ENCODE measurements at places on chromosomes 6 and 20. TPM values are rescaled to one million over a fixed set of nuclear protein-coding genes. Genes with fewer than 3 reads are reported as not detected.
A peak's percentile ranks its signal among the peaks of the same experiment; 100 is the strongest.

The TFAP2B gene
- not detected for total RNA-seq

The GPX5 gene
- not detected for total RNA-seq

The MCM8 gene
- total RNA-seq: 13.6 TPM

The CHMP4B gene
- 87.3 TPM for total RNA-seq

The LMBRD1 gene
- 21.6 TPM for total RNA-seq

The SERAC1 gene
- 5.5 TPM for total RNA-seq

The SLC32A1 gene
- not detected for total RNA-seq

The TBXT gene
- not detected for total RNA-seq

The TXLNB gene
- not detected for total RNA-seq

The FAM184A gene
- not detected for total RNA-seq

The TBX18 gene
- total RNA-seq: 20.3 TPM

The TSHZ2 gene
- total RNA-seq: not detected

DNA sequence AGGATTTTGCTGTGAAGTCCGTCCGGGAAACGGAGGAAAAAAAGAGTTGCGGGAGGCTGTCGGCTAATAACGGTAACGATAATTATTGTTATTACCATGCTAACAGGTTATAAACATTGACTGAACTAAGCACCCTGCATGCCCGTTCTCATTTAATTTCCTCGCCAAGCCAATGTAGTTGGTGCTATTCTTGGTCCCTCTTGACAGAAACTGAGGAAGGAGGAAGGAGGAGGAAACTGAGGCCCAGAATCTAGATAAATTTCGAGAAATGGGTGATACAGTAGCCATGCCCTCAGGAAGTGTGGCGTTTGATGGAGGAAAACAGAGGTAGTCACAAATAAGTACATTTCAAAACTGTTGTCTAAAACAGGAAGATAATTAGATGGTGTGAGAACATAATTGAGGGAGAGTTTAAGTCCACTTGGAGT, 474 bp downstream of the TPX2 start:
- H3K4me1 ChIP-seq: peaks cover 6% of the 10 kb centered on the region
- no peaks in the 10 kb centered on the region for H3K36me3 ChIP-seq
- DNase-seq: no peak
- no peak overlapping the region for H3K27ac ChIP-seq

DNA sequence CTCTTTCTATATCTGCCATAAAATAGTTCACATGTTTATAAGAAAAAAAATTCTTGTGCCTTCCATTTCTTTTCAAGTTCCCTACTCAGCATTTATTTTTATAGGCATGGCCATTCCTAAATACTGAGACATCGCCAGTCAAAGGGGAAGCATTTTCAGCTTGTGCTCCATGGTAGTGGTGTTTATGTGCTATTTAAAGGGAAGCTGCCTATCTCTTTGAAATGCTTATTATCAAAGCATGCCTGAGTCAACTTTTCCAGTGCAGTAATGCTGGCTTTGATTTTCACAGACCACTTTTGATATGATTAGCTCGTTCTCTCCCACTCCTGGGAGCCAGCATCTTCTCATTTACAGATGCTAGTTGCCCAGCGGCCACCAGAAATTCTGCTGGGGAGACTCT, 124.1 kb upstream of the RIN2 start:
- H3K27ac ChIP-seq: no peak overlapping the region
- peaks cover 6% of the 10 kb centered on the region for H3K27me3 ChIP-seq
- H3K4me3 ChIP-seq: no peak overlapping the region
- peak; percentile 65 for DNase-seq
- peaks cover 11% of the 10 kb centered on the region for H3K4me1 ChIP-seq

GRCh38 chr6:111200350-111201243, 113.3 kb downstream of the SLC16A10 start:
- H3K4me1 ChIP-seq: no peaks in the 10 kb centered on the region
- no peaks in the 10 kb centered on the region for H3K36me3 ChIP-seq
- no peak overlapping the region for H3K4me3 ChIP-seq
- DNase-seq: no peak
- H3K27me3 ChIP-seq: no peaks in the 10 kb centered on the region

DNA sequence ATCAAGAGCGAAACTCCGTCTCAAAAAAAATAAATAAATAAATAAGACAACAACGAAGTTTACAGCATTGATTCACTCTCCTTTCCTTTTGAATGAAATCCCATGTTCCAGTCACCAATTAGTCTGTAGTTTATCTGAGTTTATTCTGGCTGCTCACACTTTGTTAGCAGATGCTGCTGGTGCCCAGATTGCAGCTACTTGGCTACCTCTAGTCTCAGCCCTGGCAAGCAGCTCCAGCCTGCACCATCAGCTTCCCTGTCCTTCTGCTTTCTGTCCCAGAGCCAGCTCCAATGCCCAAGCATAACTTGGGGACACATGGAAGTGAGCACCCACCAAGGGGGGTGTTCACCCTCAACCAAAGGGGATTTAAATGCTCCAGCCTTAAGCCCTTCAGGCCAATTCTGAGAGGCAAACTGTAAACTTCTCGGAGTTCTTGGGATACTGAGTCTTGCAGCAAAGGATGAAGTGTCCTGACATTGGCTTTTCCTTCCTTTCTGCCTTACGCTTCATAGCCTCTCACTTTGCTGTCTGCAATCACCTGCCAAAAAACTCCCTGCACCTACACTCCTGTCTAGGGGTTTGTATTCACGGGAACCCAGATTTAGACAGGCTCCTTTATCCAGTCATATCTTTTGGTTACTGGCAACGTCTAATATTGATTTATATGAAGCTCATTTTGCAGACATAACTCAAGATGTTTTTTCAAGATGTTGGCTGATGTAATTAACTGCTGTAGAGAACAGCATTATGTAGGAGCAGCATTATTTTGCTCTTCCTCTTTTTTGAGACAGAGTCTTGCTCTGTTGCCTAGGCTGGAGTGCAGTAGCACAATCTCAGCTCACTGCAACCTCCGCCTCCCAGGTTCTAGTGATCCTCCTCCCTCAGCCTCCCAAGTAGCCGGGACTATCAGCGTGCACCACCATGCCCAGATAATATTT, 9.8 kb upstream of the TASP1 start:
- no peak overlapping the region for H3K4me3 ChIP-seq
- H3K4me1 ChIP-seq: peaks cover 8% of the 10 kb centered on the region
- no peaks in the 10 kb centered on the region for H3K36me3 ChIP-seq
- peaks cover 28% of the 10 kb centered on the region for H3K27me3 ChIP-seq

GRCh38 chr6:107491138-107491609, 1.3 kb downstream of the SOBP start:
- DNase-seq: no peak
- no peak overlapping the region for H3K27ac ChIP-seq
- peaks cover 14% of the 10 kb centered on the region for H3K4me1 ChIP-seq
- no peaks in the 10 kb centered on the region for H3K36me3 ChIP-seq
- peaks cover 36% of the 10 kb centered on the region for H3K27me3 ChIP-seq

DNA sequence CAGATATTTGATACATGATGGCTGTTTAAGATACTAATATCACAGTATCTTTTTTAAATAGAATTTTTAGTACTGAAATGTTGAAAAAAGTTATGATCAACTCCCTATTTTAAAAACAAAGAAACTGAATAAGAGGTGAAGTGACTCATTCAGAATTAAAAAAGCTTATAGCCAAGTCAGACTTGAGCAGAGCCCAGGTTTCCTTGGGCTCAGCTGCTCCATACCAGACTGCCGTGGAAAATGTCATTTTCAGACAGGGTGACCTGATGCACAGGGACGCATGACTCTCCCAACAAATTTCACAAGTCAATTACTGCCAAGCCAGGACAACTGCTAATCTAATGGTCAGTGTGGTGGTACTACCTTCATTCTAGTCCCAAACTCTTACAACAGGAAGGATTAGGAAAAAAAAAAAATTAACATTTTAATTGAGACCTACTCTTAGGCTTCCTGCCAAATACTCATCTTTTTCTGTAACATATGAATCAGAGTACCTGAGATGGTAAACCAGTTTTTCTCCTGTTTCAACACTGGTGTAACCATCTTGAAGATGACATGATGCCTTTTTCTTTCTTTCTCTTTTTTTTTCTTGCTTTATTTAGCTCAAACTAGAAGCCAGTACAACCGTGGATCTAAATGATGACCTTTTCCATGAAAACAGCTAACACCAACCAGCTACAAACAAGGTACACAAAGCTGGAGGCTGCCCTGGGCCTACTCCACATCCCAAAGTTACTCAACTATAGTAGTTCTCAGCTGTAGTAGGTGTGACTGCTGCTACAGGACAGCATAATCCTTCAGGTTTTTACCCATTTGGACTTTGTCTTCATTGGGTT, 30.5 kb downstream of the SLC22A23 start:
- no peaks in the 10 kb centered on the region for H3K4me1 ChIP-seq
- DNase-seq: no peak
- H3K36me3 ChIP-seq: no peaks in the 10 kb centered on the region
- no peak overlapping the region for H3K4me3 ChIP-seq
- H3K27ac ChIP-seq: no peak overlapping the region
- H3K27me3 ChIP-seq: peaks cover 23% of the 10 kb centered on the region

DNA sequence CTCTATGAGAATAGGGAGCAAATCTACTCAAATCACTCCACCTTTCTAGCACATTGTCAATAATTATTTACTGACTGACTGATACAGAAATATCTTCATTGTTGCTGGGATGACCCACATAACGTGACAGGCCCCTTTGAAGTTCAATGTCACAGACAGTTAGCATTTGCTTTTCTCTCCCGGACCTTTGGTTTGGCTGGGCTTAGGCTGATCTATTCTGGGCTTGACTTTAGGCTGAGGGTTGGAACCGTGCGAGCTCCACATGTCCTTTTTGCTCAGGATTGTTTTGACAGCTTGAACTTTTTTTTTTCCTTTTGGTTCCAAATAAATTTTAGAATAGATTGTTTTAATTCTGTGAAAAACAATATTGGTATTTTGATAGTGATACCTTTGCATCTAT, 12.0 kb downstream of the ULBP3 start:
- no peak overlapping the region for H3K27ac ChIP-seq
- H3K4me3 ChIP-seq: no peak overlapping the region
- DNase-seq: no peak

- H3K27ac ChIP-seq: no peak overlapping the region
- no peaks in the 10 kb centered on the region for H3K27me3 ChIP-seq
- H3K4me3 ChIP-seq: no peak overlapping the region
- H3K4me1 ChIP-seq: peaks cover 13% of the 10 kb centered on the region
- DNase-seq: no peak
These were observed 11.2 kb downstream of the ZNF337 start for GRCh38 chr20:25685276-25686080.

DNA sequence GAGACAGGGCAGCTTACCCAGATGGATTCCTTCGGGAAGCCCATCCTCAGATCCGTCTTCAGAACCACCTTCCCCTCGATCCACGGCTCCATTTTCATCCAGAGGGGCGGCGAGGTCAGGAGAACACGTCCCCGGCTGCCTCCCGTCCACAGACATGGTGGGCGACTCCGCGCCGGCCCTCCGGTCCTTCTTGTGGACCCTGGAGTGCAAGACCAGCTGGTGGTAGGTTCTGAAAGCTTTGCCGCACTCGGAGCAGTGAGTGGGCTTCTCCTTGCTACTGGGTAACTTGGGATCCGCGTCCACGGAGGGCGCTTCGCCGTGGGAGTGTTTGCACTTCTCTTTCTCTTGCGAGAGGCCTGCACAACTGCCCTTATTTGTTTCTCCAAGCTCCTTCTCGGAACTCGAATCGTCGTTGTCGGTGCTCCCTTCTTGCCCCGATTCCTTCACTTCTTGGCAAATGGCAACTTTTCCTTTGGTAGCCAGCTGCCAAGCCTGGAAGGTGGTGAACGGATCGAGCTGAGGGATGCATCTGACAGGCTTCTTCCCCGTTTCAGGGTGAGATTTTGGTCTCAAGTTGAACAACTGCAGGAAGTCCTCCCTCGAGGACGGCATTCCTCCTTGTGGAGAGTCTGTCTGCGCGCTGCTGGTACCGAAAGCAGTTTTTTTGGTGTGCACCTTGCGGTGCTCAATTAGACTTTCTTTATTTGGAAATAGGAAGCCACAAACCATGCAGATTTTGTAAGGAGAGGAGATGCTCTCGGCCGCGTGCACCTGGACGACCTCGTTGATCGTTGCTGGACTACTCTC, 12.0 kb downstream of the ZNF217 start:
- DNase-seq: no peak
- no peak overlapping the region for H3K4me3 ChIP-seq
- H3K36me3 ChIP-seq: peaks cover 44% of the 10 kb centered on the region
- peaks cover 86% of the 10 kb centered on the region for H3K4me1 ChIP-seq
- H3K27ac ChIP-seq: peak overlapping the region; percentile 87

DNA sequence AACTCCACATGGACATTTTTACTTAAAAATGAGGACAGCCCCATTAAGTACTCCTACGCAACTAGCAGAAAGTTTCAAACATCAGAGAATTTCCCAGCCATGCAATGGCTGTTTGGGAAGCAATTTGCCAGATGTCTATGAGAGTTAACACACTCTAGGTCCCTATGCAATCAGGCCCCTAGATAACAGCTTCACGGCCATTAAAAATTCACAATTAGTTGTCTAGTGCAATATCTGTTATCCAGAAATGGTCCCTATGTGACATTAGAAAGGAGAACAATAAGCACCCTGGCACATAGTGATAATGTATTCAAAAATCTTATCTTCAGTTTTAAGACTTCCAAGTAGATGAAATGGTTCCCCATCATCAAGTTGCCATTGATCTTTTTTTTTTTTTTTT, 174.3 kb upstream of the NRSN1 start:
- DNase-seq: no peak
- no peak overlapping the region for H3K4me3 ChIP-seq
- no peaks in the 10 kb centered on the region for H3K27me3 ChIP-seq
- H3K27ac ChIP-seq: no peak overlapping the region
- no peaks in the 10 kb centered on the region for H3K36me3 ChIP-seq

GRCh38 chr20:56626367-56627121, 2.6 kb upstream of the TFAP2C start:
- DNase-seq: no peak
- H3K27me3 ChIP-seq: peaks cover 5% of the 10 kb centered on the region
- H3K27ac ChIP-seq: no peak overlapping the region
- peaks cover under 1% of the 10 kb centered on the region for H3K36me3 ChIP-seq
- H3K4me3 ChIP-seq: no peak overlapping the region

- H3K4me3 ChIP-seq: no peak overlapping the region
- no peaks in the 10 kb centered on the region for H3K36me3 ChIP-seq
- H3K27ac ChIP-seq: no peak overlapping the region
- no peak for DNase-seq
- H3K4me1 ChIP-seq: peaks cover 7% of the 10 kb centered on the region
These were observed 29.5 kb upstream of the TMEM14A start for GRCh38 chr6:52641388-52641787.

- H3K27me3 ChIP-seq: no peaks in the 10 kb centered on the region
- no peaks in the 10 kb centered on the region for H3K36me3 ChIP-seq
- H3K4me1 ChIP-seq: no peaks in the 10 kb centered on the region
- no peak for DNase-seq
- H3K27ac ChIP-seq: no peak overlapping the region
- H3K4me3 ChIP-seq: no peak overlapping the region
These were observed 159.4 kb upstream of the SPTLC3 start for GRCh38 chr20:12849225-12849910.

GRCh38 chr20:17531665-17532025, 466 bp upstream of the BFSP1 start:
- peak overlapping the region; percentile 90 for H3K4me3 ChIP-seq
- peaks cover 22% of the 10 kb centered on the region for H3K4me1 ChIP-seq
- DNase-seq: no peak

DNA sequence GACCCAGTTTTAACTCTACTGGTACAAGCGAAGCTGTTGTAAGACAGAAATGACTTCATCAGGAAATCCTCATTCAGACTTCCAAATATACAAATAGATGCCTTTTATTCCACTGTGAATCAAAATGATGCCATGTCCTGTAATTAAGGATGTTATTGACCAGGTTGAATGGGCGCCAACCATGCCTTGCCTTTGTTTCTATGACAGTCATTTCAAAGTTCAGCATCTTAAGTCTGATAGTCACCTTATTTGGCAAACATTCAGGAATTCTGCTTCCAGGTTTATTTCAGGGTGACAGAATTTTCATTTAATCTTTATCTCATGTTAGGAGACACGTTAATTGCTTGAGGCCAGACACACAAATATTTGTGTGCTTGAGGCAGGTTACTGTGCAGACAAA, 592.8 kb upstream of the JAG1 start:
- H3K4me1 ChIP-seq: peaks cover 37% of the 10 kb centered on the region
- H3K27me3 ChIP-seq: peaks cover 3% of the 10 kb centered on the region
- H3K27ac ChIP-seq: no peak overlapping the region
- DNase-seq: no peak
